CD4-positive, alpha-beta T cell treated with Interleukin-4 for 4 hours (primary cell): ENCODE measurements at places on chromosomes 1 and 21.

GRCh38 chr1:10918531-10918930 is 93.9 kb upstream of the TARDBP start:
- no peak for DNase-seq

- DNase-seq = no peak
Measured at GRCh38 chr1:203913073-203913521, 51.7 kb downstream of the SNRPE start.

- no peak for DNase-seq
Measured at GRCh38 chr1:36771660-36772284, 262.5 kb downstream of the GRIK3 start.

GRCh38 chr1:3430820-3431219 is 23.6 kb upstream of the ARHGEF16 start:
- DNase-seq = no peak

DNA sequence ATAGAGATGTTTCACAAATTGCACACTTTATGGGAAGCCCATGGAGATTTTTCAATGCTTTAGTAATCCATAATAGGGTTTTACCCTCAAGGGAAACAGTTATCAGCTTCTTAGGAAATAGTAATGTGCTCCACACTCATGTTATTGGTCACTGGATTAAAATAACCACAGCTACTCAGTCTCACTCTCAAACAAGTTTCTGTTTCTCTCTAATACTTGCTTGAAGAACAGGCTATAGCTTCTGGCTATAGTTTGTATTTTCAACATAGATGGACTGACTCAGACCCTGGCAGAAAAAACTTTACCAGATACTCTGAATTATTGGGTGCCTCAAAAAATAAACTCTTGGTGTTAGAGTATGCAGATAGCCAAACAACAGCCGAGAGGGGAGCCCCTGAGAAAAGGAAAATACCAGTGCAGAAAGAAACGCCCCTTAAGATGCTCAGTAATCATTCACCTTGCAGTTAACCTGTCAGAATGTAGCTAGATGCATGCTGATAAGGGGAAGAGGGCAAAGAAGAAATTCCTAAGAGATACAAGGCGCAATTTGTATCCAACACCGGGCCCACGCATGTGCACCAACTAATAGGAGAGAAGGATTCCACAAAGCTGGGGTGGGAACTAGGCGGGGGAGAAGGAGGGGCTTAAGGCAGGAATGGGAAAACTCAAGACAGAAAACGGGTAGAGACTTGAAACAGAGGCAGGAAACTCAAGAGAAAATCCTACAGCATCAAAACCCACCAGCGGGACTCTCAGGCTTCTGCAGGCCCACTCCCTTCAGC is 30.4 kb upstream of the PDE4B start:
- DNase-seq = no peak

DNA sequence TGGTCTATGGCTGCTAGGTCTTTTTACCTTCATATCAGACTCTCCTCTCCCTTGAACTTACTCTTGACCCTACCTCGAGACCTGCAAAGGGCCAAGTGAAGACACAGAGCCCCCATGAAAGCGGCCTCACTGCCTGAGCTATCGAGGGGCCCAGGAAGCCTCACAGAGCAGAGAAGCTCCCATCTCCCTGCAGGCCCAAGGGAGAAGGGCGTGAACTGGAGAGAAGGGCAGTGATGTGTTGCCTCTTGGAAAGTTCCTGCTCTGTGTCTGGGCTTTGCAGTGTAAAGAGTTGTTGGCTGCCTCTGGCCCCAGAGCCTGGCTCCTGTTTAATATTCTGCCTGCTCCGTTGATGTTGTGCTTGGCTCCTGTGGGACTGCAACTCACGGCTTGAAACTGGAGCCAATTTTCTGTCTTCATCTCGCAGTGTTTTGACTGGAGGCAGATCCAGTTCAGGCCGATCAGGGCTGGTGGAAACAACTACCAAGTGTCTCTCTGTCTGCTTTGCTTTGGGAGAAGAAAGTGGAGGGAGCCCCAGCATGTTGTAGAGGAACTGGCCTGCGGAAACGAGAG is 4.3 kb downstream of the SERTAD4 start:
- DNase-seq = no peak

GRCh38 chr1:86872086-86872485 is 41.8 kb downstream of the SELENOF start:
- DNase-seq = no peak

GRCh38 chr1:3763351-3764125 is 9.0 kb upstream of the SMIM1 start:
- DNase-seq = no peak

GRCh38 chr1:157403203-157403602 is 149.1 kb downstream of the FCRL5 start:
- DNase-seq = no peak

DNA sequence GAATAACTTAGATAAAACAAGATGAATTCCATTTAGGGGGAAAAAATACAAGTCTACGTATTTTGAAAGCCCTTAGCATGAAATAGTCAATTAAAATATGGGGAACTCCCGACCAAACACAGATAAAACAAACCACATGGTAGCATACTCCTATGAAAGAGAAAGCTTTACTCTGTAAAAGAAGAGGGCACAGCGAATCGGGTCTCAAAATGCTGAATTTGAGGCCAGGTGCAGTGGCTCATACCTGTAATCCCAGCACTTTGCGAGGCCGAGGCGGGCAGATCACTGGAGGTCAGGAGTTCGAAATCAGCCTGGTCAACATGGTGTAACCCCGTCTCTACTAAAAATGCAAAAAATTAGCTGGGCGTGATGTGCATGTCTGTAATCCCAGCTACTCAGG is 116.9 kb upstream of the TIAM1 start:
- DNase-seq = no peak

- DNase-seq = no peak
Measured at GRCh38 chr1:243799908-243800307, 50.1 kb downstream of the AKT3 start.

GRCh38 chr1:19926296-19927129 is 3.1 kb upstream of the PLA2G2E start:
- no peak for DNase-seq

DNA sequence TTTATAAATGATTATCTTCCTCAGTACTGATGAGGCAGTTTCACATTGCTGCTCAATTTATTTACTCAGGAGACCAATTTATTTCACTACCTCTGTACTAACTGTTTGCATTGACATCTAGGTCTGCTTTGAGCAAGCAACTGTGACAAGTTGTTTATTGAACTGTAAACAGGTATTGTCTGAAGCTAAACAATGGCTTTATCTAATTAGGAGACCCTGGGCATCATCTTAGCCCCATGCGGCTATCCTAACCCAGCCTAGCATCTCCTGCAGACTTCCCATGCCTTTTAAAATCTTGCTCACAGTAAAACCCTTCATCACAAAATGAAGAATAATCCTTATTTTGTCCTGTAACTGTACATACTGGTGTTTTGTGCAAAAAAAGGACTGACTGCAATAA is 348.2 kb downstream of the RWDD3 start:
- DNase-seq = no peak

- DNase-seq = no peak
Measured at GRCh38 chr21:33650929-33651509, 8.7 kb downstream of the ITSN1 start.

DNA sequence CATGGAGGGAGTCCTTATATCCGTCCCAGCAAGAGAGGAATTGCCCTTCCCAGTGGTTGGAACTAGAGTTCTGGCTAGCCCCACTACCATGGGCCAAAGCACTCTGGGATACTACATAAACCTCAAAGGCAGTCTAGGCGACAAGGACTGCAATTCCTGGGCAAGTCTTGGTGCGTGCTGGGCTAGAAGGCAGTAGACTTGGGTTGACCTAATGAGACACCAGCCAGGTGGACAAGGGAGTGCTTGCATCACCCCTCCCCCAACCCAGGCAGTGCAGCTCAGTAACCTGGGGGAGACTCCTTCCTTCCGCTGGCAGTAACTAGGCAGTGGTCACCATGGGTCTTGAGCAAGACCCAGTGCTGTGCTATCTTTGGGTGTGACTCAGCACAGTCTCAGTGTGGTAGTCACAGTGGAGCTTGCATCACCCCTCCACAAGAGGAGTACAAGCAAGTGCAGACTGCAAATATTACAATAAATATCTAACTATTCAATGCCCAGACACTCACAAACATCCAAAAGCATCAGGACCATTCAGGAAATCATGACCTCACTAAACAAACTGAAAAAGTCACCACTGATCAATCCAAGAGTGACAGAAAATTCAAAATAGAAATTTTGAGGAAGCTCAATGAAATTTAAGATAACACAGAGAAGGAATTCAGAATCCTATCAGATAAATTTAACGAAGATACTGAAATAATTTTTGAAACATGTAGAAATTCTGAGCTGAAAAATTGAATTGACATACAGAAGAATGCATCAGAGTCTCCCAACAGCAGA is 84.7 kb upstream of the LYPLAL1 start:
- DNase-seq = peak; percentile 13

DNA sequence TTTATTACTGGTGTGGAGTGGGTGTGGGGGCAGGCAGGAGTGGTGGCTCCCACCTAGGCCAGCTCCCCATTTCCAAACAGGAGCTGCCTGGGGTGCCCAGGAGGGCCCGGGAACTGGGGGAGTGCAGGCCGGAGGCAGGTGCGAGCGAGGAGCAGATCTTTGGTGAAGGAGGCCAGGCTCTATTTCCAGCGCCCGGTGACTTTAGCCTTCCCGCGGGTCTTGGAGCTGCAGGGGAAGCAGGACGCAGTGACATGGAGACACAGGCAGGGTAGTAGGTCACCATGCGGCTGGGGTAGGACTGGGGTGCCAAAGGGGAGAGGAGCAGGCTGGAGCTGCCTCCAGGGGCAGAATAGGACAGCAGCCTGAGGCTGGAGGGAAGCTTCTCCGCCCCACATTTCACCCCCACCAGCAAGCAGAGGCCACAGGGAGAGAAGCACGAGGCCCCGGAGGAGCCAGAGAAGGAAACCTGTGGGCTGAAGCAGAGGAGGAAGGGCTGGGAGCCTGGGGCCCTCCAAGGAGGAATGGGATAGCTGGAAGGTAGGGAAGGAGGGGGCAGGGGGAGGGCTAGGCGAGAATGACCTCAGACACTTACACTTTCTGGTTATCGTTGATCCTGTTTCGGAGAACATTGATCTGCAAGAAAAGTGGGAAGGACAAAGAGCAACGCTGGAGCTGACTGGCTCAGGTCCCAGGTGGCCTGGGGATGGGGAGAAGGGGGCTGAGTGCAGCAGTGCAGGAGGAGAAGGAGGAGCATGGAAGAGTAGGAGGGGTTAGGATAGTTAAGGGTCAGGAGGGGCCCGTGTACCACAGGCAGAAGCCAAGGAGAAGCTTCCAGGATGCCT is 18.2 kb downstream of the TNNT2 start:
- no peak for DNase-seq

DNA sequence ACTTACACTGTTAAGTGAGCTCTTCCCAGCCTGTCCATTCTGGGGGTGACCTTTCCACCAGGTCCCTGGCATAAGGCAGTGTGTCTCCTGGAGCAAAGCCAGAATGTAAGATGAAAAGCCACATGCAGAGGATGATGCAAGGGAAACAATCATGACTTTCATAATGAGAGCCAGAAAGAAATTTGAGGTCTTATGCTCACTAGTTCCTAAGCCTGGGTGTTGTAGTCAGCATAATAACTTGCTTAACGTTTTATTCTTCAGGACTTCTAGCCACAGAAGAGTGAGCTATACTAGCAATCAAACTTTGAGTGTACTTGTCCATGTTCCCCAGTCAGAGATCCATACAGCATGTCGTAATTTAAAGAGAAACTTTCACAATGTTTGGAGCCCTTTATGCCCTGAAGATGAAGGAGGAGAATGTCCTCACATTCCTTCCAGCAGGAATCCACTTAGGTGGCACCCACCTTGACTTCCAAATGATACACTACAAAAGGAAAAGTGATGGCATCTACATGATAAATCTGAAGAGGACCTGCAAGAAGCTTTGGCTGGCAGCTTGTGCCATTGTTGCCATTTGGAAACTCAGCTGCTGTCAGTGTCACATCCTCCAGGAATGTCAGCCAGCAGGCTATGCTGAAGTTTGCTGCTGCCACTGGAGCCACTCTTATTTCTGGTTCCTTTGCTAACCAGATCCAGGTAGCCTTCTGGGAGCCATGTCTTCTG is 60.5 kb upstream of the FOXD3 start:
- no peak for DNase-seq

DNA sequence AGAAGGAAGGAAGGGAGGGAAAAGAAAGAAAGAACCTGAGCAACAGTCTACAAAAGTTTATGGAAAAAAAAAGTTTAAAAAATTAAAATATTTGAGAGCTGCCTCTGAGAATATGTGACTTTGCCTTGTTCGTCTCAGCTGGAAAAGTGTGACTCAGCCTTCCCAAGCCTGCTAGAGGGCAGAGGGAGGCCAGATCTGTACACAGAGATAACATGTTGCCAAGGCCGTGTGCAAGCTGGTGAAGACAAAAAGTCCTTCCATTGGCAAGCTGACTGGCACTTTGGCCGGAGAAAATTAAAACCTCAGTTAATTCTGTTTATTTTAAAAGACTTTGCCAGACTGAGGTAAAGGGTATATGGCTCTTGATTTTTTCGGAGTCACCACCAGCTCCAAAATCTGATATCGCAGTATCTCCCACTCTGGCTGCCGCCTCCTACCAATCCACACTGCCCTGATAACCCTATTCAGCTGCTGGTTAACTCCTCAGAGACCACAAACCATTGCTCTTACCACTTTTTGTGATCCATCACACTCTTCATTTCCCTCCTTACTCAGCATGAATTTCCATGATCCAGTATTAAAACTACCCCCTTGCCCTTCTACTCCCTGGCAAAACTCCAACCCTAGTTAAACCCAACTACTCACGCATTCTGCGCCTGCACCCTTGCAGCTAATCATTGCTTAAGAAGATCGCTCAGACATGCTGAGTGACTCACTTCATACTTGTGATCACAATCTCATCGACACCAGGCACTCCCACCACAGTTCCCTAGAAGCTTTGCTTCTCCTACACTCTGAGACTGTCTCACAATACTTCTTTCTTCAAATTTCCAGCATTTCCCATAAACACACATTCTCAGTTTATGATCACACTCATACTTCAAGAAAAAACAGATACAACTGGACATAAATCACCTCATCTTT is 5.7 kb upstream of the PPP1R15B start:
- DNase-seq = peak; percentile 31

GRCh38 chr1:56185493-56185892 is 393.9 kb downstream of the PLPP3 start:
- DNase-seq = no peak

DNA sequence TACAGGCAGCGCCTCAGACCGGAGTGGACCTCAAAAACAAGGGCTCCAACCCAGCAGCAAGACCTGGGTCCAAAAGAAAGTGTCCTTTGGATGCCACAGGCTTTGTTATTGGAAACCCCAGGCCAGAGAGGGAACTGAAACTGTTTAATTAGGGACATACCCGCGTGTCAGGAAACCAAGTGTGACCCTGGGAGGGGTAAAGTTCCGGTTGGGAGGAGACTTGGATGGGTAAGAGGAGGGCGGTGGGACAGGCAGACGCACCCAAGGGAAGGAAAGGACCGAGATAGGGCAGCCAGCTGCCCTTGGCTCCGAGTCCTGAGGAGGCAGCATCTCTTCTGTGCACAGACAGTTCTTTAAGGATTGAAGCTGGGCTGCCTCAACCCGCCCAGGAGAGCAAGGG is 71.4 kb downstream of the CDC7 start:
- DNase-seq = peak; percentile 19
